ENCODE measurements at places on chromosomes 5 and 9.

- no peak overlapping the region for H3K27ac ChIP-seq
- no peaks in the 10 kb centered on the region for H3K36me3 ChIP-seq
- H3K4me3 ChIP-seq = no peak overlapping the region
- no peak for DNase-seq
Observed at GRCh38 chr5:169354263-169354662, 53.3 kb upstream of the SLIT3 start.

- H3K4me3 ChIP-seq = peak overlapping the region; percentile 47
- peaks cover 30% of the 10 kb centered on the region for H3K36me3 ChIP-seq
- H3K27ac ChIP-seq = peak overlapping the region; percentile 74
- peaks cover 22% of the 10 kb centered on the region for H3K27me3 ChIP-seq
- no peak for DNase-seq
- H3K4me1 ChIP-seq = peaks cover 15% of the 10 kb centered on the region
Observed at GRCh38 chr9:136720251-136720897, 8.0 kb downstream of the DIPK1B start.

DNA sequence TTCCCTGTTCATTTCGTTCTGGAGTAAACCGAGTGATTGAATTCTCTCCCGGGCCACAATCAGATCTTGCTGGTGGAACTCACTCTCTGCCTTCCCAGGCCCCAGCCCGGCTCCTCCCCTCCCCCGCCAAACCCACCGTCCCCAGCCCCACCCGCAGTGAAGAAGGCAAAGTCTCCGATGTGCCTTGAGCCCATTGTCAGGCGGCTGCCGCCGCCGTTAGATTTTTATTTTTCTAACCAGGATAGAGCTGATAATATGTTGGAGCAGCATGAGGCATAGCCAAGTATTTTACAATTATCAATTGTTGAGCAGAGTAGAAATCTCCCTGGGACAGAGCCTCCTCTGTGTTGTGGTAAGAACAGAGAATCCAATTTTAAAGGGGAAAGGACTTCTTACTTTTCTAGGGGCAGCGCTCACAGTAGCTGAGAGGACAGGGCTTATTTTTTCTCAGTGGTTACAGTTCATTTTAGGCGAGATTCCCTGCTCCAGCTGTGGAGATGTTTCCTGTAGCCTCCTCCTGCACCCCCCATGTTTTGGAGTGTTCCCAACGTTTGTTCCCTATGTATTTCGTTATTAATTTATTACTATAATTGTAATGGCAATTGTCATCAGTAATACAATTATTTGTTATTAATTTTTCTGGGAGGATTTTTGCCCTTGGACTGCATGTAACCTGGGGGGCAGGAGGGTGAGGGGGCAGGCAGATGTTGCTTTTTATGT is 1.3 kb downstream of the PSAT1 start:
- no peaks in the 10 kb centered on the region for H3K36me3 ChIP-seq
- H3K27ac ChIP-seq = peak overlapping the region; percentile 30
- peak overlapping the region; percentile 92 for H3K4me3 ChIP-seq
- H3K27me3 ChIP-seq = peaks cover 2% of the 10 kb centered on the region

- no peaks in the 10 kb centered on the region for H3K4me1 ChIP-seq
- H3K4me3 ChIP-seq = no peak overlapping the region
- H3K36me3 ChIP-seq = no peaks in the 10 kb centered on the region
- DNase-seq = no peak
Observed at GRCh38 chr5:36199620-36200019, 42.1 kb downstream of the NADK2 start.

DNA sequence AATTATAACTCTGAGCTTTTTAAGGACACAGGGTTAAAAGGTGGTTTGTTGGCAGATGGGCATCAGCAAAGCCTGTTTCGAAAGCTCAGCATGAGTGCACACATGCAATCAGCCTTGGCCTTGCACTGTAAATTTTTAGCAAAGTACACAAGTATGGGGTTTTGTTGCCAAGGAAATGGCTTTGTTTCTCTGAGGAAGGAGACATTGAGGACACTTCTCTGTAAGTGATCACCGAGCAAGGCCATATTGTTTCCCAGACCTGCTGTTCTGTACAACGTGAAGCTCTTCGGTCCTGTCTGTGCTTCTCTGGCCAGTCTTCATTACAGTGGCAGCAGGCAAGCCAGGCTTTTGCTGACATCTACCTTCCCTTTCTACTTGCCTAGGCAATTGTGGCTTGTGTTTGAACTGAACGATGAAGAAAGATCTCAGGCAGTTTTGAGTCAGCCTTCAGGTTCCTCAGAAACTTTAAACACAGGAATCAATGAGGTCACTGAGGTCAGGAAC is 27.9 kb upstream of the GLRX start:
- no peak for DNase-seq
- peaks cover 3% of the 10 kb centered on the region for H3K27me3 ChIP-seq
- no peak overlapping the region for H3K4me3 ChIP-seq
- H3K36me3 ChIP-seq = no peaks in the 10 kb centered on the region

GRCh38 chr9:133420392-133420827 is 1.8 kb upstream of the ADAMTS13 start:
- peak overlapping the region; percentile 32 for H3K27ac ChIP-seq
- peaks cover 5% of the 10 kb centered on the region for H3K27me3 ChIP-seq
- peaks cover 3% of the 10 kb centered on the region for H3K36me3 ChIP-seq
- DNase-seq = no peak
- peaks cover 18% of the 10 kb centered on the region for H3K4me1 ChIP-seq
- H3K4me3 ChIP-seq = no peak overlapping the region

- no peaks in the 10 kb centered on the region for H3K36me3 ChIP-seq
- peak; percentile 33 for DNase-seq
- peaks cover 33% of the 10 kb centered on the region for H3K4me1 ChIP-seq
- no peak overlapping the region for H3K4me3 ChIP-seq
Observed at GRCh38 chr9:35518225-35518821, 28.4 kb downstream of the RUSC2 start.

GRCh38 chr9:116460026-116460425 is 227.1 kb upstream of the TRIM32 start:
- no peaks in the 10 kb centered on the region for H3K36me3 ChIP-seq
- no peaks in the 10 kb centered on the region for H3K4me1 ChIP-seq
- DNase-seq = no peak
- H3K27ac ChIP-seq = no peak overlapping the region

- no peaks in the 10 kb centered on the region for H3K27me3 ChIP-seq
- H3K4me3 ChIP-seq = no peak overlapping the region
- no peak overlapping the region for H3K27ac ChIP-seq
- H3K4me1 ChIP-seq = no peaks in the 10 kb centered on the region
- DNase-seq = no peak
Observed at GRCh38 chr5:53575101-53575500, 14.7 kb downstream of the NDUFS4 start.

Data from endothelial cell (in vitro differentiated cells).